Muscle of leg (tissue), 16 donors: ENCODE measurements at places on chromosomes 5 and 9. TPM values are rescaled to one million over a fixed set of nuclear protein-coding genes. Genes with fewer than 3 reads are reported as not detected.

DNA sequence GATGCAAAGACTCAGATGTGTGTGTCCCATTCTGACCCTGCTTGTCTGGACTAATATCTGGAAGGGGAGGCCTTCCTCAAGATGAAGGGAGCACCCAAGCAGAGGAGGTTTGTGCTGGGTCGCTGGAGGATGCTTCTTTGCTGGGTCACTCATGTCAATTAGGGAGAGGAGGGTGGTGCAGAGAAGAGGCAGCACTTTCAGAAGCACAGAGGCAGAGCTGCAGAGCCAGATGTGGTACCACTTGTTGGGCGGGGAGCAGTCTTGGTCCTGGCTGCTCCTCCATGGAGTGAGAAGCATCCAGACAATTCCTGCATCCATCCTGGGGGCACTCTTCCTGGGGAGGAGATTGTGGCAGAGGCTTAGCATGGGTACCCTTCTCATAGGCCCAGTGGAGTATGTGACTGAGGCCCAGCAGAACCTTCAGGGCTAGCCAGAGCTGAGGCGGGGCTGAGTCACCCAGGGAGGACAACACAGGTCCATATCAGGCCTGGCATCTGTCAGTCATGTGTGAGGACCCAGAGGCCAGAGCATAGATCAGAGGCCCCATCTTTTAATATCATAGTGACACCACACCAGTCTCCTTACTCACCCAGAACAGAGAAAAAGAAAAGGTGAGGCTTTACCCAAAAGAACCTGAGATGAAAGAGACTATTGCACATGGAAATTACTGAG lies 59.8 kb downstream of the TNFSF15 start:
- DNase-seq: no peak

DNA sequence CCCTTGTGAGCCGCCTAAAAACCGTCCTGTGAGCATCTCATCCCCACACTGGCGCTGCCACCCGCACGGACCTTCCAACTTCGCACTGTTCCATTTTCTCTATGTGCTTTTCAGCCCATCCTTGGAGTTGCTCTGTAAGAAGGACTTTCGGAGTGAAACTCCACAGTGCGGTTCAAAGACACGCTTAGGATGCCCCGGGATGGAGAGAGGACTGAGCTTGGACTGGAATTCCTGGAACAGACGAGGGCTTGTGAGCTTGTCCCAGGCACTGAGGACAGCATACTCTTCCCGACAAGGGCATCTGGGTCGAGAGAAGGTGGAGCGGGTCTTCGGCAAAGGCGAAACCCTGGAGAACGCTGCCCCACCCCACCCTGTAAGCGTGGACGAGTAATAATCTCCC lies 187.8 kb downstream of the MEF2C start:
- no peak for DNase-seq

GRCh38 chr9:130126721-130127433 lies 45.3 kb upstream of the NCS1 start:
- no peak for DNase-seq

DNA sequence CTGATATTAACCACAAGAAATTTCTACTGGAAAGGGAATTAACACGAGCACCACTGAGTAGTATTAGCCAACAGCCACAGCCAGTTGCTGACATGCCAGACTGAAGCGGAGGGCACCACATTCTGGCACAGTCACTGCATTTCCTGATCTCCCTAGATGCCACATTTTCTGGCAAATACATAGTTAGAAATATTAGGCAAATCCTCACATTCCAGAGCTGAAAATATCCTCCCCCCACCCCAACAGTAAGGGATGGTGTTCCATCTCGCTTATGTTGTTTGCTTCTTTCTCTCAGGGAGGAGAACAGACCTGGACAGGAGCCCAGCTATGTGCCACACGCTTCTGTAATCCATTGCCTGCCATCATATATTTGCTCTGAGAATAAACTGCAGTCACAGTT lies 32.8 kb upstream of the MCTP1 start:
- peak; percentile 37 for DNase-seq

DNA sequence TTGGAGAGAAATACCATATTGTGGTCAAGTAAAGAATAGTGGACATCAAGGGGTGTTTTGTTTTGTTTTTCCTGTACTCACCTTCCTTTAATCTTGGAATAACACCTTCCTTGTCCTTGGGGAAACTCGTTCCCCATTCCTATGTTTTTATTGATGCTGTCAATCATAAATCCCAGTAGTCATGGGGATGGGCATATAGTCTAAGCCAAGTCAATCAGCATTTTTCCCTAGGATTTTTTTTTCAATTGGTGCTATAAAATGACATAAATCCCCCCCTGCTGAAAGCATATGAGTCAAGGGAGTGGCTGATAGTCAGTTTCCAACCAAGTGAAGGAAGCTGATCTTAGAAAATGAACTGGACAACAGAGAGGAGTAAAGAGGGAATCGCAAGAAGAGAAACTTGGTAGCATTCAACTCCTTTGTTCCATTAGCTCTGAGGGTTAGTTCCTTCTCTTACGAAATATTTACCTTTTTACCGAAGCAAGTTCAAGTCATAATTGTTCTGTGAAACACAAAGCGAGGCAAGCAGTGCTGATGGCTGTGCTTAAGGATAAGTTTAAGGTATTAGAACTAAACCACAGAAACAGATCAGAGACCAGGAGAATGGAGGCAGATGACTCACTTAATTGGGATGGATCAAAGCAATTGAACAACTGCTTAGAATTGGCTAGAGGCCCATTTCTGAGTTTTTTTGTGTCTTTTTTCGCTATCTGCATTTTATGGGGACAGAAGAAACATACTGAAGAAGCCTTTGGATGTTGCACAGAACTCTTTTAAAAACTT lies 218.6 kb downstream of the SEMA6A start:
- no peak for DNase-seq

GRCh38 chr5:150616506-150616905 lies 24.0 kb upstream of the SYNPO start:
- DNase-seq: no peak

DNA sequence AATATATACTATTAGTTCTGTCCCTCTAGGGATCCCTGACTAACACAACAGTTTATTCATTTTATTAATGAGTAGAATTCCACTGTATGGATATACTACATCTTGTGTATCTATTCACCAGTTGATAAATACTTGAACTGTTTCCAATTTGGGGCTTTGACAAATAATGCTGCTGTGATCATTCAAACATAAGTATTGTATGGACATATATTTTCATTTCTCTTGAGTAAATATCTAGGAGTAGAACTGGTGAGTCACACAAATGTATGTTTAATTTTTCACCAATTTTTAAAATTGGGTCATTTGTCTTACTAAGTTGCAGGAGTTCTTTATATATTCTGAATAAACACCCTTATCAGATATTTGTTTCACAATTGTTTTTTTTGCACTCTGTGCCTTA lies 149.1 kb downstream of the FBXL17 start:
- DNase-seq: no peak

GRCh38 chr5:139677736-139678613 lies 29.8 kb downstream of the CXXC5 start:
- DNase-seq: peak; percentile 82

GRCh38 chr9:89536600-89536999 lies 38.7 kb upstream of the SEMA4D start:
- no peak for DNase-seq

DNA sequence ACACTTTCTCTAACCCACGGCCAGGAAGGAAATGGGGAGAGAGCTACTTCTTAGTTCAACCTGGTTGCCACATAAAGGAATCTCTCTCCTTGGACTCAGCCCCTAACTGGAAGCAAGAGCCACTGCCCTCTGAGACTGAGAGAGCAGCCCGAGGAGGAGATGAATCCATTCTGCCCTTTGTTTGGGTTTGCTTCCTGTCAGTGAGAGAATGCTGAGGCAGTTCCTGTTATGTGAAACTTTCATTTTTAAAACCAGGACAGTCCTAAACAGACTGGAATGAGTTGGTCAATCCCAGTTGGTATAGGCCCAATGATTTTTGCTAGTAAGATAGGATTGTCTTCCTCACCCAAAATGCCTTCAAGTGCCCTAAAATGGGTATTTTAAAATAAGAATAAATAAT lies 205.1 kb downstream of the NTRK2 start:
- DNase-seq: no peak

DNA sequence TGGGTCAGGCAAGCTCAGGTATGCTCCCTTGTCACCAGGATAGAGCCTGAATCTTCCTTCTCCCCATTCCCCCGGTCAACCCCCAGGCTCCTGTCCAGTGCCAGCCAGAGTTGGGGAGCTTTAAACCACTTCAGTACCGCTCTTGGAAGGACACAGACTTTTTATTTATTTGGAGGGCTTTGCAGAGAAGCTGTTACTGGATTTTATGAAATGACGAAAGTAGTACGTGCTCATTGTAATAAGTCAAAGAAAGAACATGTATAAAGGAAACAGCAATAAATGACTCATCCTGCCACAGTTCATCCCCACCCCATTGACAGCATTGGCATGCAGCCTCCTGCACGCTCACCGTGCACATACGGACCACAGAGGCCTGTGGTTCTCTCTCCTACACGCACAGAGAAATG lies 230.3 kb downstream of the AUH start:
- peak; percentile 22 for DNase-seq

GRCh38 chr5:33315189-33315588 lies 125.6 kb upstream of the TARS1 start:
- DNase-seq: no peak

GRCh38 chr9:131739133-131739958 lies 530 bp downstream of the RAPGEF1 start:
- DNase-seq: peak; percentile 56

GRCh38 chr5:10400831-10401230 lies 40.8 kb upstream of the ROPN1L start:
- no peak for DNase-seq

Gene GGTA1
- 9.1 TPM for polyA plus RNA-seq

Gene FOXD4L3
- polyA plus RNA-seq: 0.29 TPM

Gene LHX2
- polyA plus RNA-seq: 0.87 TPM

Gene TERT
- 0.22 TPM for polyA plus RNA-seq

Gene HTR4
- polyA plus RNA-seq: not detected

Gene HTR1A
- polyA plus RNA-seq: not detected

Gene IFNA13
- polyA plus RNA-seq: not detected

Gene WDR38
- polyA plus RNA-seq: not detected

Gene EEIG1
- 13.7 TPM for polyA plus RNA-seq

Gene SH3TC2
- polyA plus RNA-seq: 0.84 TPM

Gene PDE6A
- polyA plus RNA-seq: not detected

Gene GRXCR2
- polyA plus RNA-seq: not detected
